ENCODE measurements at places on chromosomes 7 and 10. TPM values are rescaled to one million over a fixed set of nuclear protein-coding genes. Genes with fewer than 3 reads are reported as not detected.

Gene SH2D4B
- not detected for total RNA-seq

Gene SPDYE1
- not detected for total RNA-seq

Gene PON1
- total RNA-seq, result not detected

Gene CFAP43
- 0.58 TPM for total RNA-seq

GRCh38 chr7:155971180-155971770 is 159.0 kb upstream of the SHH start:
- DNase-seq, result no peak

DNA sequence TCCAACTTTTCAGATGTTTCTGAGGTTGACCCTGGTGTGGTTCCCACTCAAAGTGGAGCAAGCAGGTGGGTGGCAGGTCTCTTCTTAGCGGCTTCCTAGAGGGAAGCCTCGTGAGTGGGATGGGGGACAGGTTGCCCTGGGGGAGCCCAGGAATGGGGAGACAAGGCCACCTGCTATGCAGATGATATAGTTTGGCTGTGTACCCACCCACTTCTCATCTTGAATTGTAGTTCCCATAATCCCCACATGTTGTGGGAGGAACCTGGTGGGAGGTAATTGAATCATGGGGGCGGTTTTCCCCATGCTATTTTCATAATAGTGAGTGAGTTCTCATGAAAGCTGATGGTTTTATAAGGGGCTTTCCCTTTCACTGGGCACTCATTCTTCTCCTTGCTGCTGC is 68.3 kb downstream of the KIAA1217 start:
- no peak for DNase-seq

DNA sequence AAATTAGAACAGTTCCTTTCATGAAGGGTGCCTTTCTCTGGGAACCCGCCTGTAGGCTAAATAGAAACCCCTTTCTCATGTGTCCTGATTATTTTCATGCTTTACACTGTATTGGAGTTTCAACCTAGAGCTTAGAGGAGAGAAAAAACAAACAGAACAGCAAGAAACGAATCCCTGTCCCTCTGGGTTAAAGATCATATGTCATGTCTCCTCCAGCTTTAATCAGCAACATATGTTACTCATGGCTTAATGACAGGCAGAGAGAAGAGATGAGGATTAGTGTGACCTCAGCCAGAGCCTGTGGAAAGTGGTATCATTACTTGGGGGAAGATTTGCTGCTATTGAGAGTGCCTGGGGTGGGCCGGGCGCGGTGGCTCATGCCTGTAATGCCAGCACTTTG is 32.1 kb downstream of the CRCP start:
- no peak for DNase-seq

DNA sequence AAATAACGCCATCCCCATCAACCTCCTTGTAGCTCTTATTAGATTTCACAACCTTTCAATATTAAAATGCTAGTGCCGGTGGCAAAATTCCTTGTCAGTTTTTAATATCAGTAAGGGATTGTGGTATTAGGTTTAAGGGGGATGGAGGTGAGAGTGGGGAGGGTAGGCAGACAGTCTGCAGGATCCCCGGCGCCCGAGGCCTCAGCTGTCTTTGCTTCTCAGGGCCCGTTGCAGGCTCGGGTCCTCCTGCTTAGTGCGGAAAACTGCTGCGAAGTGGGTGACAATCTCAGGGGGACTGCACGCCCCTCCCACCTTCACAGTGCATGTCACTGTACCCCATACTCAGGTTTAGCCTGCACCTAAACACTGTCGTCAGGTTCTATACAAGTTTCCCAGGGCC is 274.3 kb upstream of the PODXL start:
- no peak for DNase-seq
